ENCODE measurements at places on chromosomes 2 and 18.

DNA sequence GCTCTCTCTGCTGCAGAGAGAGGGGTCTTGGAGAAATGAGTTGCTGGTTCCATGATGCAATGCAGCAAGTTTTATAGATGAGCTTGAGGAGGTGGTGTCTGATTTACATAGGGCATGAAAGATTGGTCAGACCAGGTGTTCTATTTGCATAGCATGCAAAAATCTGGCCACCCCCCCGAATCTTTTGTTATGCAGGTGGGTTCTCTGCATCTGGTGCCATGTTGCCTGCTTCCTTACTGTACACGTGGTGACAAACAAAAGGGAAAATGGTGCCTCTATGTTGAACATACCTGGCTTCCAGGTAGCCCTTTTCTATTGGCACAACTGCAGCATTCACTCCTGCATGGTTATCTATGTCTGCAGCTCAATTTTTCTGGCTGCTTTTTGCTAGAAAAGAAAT lies 169.4 kb downstream of the GALNT1 start:
- no peak for DNase-seq

DNA sequence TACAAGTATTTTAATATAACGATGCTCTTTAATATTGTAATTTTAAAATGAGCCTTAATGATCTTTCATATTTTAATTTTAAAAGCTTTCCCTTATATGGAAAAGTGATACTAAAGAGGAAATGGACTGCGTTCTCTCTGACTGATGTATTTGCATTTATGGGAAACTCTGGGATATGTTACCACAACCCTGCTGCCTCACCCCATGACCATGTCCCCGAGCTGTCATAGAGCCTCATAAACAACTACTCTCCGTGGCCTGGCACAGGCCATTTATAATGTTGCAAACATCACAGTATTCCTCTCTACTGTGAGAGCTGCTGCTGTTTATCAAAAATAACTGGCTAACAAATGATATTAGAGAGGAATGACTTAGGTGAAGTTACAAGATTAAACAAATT lies 75.8 kb upstream of the SEC11C start:
- no peak for DNase-seq

- DNase-seq = no peak
Measured at GRCh38 chr18:79327199-79327721, 68.5 kb upstream of the NFATC1 start.

DNA sequence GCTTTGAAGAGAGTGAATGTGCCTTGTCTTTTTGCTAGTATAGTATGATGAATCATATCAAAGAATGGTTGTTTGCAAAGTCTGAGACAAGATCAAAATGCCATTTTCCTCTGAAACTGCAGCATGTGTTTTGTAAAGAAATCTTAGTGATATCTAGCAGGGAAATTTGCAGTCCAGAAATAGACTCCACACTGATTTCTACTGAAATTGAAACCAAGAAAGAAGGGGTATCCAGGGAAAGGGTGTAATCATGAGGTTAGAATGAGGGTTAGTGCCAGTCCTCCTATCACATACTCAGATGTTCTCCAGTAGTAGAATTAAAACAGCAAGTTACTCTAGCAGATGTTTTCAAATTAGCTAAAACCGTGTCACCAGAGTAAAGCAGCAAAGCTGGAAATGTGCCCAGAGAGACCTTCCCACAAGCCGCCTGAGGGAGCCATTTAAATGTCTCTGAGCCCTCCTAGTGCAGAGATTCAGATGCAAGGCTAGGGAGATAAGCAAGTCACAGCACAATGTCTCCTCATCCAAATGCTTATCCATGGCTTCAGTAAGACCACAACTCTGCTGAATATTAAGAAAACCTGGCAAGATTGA lies 4.9 kb downstream of the DLGAP1 start:
- no peak for DNase-seq

- no peak for DNase-seq
Measured at GRCh38 chr2:179240481-179241451, 23.9 kb downstream of the SESTD1 start.

GRCh38 chr2:226669905-226670304 lies 129.7 kb downstream of the IRS1 start:
- DNase-seq = no peak

Data from AG08395 (cell line).